ENCODE measurements at places on chromosomes 6 and 20. TPM values are rescaled to one million over a fixed set of nuclear protein-coding genes. Genes with fewer than 3 reads are reported as not detected.

GRCh38 chr20:49704932-49705336, 8.7 kb downstream of the B4GALT5 start:
- DNase-seq: no peak

Gene PEX6
- 13.2 TPM for total RNA-seq

GRCh38 chr20:63667858-63668257, 9.7 kb downstream of the RTEL1 start:
- no peak for DNase-seq

DNA sequence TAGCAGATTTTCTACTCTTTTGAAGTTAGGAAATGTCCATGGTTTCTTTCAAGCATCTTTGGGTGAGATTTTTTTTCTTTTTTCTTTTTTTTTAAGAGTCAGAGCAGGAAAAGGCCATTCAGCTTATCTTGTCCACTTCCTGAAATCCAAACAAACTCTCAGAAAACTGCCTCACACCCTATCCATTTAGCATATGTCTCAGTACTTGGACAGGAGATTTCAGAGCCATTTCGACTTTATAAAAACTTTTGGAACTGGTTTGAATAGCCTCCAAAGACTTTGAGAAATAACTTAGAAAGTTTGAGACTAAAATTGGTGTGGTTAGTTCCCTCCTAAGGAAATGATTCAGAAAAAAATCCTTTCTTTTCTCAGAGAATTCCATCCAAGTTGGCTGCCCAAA, 125.1 kb downstream of the MYLK4 start:
- no peak for DNase-seq

- no peak for DNase-seq
These were observed 106.5 kb upstream of the TRAF3IP2 start for GRCh38 chr6:111711984-111712752.

Gene FAM83B
- not detected for total RNA-seq

DNA sequence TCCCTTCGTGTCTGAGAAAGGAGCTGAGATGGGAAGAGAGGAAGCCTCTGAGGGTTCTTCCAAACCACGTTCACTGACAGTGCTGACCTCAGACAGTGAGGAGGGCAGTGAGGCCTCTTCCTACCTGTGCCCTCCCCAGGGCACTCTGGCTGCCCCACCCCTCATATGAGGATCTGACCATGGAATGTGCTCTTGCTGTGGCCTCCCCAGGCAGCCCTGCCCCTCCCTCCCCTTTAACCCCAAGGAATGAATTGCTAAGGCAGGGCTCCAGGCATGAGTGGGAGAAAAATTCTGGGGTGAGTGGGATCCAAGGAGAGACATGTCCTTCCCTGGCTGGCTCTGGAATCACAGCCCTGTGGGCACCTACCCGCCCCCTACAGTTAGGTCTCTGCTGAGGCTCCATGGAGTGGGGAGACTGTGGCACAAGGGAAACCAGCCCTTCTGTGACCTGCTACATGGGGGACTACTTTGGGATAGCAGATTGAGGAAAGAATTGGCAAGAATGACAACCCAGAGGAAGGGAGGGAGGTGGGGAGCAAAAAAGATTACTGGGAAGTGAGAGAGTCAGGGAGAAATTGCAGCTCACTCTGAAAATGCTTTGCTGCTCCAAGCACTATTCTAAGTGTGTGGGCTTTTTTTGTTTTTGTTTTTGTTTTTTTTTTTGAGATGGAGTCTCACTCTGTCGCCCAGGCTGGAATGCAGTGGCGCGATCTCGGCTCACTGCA, 29.4 kb downstream of the TNXB start:
- no peak for DNase-seq

DNA sequence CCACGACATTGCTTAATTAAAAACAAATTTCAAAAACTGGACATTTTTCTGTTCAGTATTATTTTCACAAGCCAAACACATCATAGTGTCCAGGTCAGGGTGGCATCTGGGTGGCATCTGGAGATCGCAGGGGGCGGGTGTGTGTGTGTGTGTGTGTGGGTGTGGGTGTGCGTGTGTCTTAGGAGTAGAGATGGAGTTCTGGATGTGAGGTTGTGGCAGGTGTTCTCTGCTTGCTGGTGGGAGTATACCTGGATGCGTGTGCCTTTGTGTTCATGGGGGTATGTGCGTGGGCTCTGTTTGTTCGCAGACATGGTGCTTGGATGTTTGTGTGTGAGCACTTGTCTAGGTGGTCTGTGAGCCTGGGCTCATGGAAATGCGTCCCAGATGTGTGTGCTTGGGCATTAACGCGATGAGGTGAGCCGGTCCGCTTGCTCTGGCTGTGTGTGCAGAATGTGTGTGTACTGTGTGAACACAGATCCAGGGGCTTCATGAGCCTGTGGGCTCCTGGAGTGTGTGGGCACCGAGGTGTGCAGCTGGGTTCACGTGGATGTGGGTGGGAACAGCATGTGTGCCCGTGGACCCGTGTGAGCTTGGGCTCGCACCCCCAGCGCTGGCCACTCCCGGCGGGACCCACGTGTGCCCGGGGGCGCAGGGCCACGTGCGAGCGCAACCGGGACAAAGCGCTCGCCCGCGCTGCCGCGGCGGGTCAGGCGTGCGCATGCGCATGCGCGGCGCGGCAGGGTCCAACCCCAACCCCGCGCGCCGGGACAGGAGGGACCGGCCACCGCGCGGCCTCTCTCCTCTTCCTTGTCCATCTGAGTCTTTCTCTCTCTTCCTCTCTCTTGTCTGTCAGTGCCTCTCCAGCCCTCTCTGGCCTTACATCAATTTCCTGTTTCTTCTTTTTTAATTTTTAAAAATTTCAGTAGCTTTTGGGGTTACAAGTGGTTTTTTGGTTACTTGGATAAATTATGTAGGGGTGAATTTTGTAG, 60.4 kb downstream of the SRC start:
- peak; percentile 17 for DNase-seq

GRCh38 chr6:33314515-33314942, 651 bp upstream of the TAPBP start:
- peak; percentile 67 for DNase-seq

Gene FAM229B
- total RNA-seq: 2.8 TPM

GRCh38 chr6:145042559-145042958, 692.8 kb downstream of the EPM2A start:
- DNase-seq: no peak

Gene CST2
- not detected for total RNA-seq

Gene C20orf144
- 0.38 TPM for total RNA-seq
